ENCODE measurements at places on chromosomes 1 and 21.

- no peak for DNase-seq
Measured at GRCh38 chr1:65109487-65109886, 38.5 kb upstream of the AK4 start.

- no peak for DNase-seq
Measured at GRCh38 chr1:182200025-182200812, 138.7 kb upstream of the ZNF648 start.

- DNase-seq: no peak
Measured at GRCh38 chr1:116870300-116870699, 39.4 kb upstream of the PTGFRN start.

GRCh38 chr1:13950637-13951036 lies 250.6 kb downstream of the PRDM2 start:
- DNase-seq: no peak

- DNase-seq: no peak
Measured at GRCh38 chr1:91754816-91755580, 131.0 kb downstream of the TGFBR3 start.

- no peak for DNase-seq
Measured at GRCh38 chr1:209513226-209513625, 70.3 kb upstream of the CAMK1G start.

GRCh38 chr1:202046748-202047708 lies 36.6 kb downstream of the ELF3 start:
- no peak for DNase-seq
